ENCODE measurements at places on chromosomes 13 and 19.

GRCh38 chr19:45187421-45188100, 9.0 kb downstream of the BLOC1S3 start:
- DNase-seq: no peak

DNA sequence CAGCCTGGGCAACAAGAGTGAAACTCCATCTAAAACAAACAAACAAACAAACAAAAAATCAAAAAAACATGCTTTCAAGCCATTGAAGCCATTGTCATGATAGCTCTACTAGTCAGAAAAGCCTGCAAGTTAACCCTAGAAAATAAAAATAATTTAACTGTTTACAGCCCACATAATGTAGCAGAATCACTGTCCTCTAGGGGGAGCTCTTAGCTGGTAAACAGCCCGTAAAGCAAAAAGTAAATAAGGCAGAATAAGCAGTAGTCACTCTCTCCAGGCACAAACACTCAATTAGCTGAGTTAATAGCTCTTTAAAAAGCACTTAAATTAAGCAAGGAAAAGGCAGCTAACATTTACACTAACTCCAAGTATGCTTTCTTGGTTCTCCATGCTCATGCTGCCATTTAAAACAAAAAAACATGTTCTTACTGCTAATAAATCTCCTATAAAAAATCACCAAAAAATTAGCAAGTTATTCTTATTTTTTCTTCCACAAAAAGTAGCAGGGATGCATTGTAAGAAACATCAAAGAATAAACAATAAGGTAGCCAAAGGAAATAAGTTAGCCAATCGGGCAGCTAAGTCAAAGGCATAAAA, 11.3 kb downstream of the LILRB4 start:
- no peak for DNase-seq

- DNase-seq: no peak
Measured at GRCh38 chr19:45130888-45131615, 29.7 kb downstream of the NKPD1 start.

DNA sequence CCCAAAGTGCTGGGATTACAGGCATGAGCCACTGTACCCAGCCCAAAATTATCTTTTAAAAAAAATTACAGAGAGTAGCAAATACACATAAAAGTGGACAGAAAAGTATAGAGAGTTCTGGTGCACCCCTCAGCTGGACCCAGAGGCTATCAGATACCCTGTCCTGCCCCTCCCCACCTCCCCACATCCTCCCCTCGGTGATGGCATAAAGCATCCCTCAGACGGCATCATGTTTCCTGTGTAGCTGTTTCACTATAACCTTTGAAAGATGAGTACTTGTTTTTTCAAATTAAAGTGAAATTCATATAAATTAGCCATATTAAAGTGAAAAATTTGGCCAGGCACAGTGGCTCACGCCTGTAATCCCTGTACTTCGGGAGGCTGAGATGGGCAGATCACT, 20.1 kb downstream of the SLC27A1 start:
- no peak for DNase-seq

DNA sequence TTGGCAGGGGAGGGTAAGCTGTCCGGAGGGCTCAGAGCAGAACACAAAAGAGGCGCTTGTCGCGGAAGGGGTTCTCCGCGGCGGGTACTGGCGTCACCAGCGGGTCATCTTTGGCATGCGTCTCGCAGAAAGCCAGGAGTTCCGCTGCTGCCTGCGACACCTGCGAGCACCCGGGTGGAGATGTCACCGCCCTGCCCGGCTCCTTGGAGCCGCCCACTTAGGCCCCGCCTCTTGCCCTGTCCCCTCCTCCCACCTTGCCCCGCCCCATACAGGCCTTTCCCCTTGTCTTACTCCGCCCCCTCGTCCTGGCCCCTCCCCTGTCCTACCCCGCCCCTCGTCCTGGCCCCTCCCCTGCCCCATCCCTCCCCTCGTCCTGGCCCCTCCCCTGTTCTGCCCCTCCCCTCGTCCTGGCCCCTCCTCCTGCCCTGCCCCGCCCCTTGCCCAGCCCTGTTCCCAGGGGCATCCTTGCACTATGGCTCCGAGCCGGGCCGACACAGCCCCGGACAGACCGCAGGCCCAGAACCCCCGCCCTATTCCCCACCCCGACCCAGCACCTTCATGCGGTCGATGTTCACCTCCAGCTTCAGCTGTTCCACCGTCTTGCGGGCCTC, 1.9 kb downstream of the GNG8 start:
- peak; percentile 88 for DNase-seq

DNA sequence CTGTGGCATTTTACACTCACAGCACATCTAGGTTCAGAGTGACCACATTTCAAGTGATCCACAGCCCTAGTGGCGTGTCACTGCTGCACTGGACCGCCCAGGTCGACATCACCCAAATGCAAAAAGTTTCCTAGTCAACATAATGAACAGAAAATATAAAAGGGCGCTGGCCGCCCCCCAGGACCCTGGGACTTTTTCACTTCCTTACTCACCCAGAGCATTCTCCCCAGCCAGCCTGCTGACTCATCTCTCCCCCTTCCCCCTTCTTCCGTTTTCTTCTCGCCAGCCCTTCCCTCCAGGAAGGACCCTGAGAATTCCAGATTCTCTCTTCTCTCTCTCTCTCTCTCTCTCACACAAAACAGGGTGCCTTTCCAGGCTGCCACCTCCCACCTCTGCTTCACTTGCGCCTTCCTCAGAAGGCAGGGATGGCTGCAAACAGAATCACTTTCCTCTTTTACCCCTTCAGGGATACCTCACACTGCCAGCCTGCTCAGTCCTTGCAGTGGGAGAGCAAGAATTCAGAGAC, 21.0 kb upstream of the GRWD1 start:
- DNase-seq: no peak

- peak; percentile 5 for DNase-seq
Measured at GRCh38 chr19:7197760-7198696, 96.2 kb downstream of the INSR start.

DNA sequence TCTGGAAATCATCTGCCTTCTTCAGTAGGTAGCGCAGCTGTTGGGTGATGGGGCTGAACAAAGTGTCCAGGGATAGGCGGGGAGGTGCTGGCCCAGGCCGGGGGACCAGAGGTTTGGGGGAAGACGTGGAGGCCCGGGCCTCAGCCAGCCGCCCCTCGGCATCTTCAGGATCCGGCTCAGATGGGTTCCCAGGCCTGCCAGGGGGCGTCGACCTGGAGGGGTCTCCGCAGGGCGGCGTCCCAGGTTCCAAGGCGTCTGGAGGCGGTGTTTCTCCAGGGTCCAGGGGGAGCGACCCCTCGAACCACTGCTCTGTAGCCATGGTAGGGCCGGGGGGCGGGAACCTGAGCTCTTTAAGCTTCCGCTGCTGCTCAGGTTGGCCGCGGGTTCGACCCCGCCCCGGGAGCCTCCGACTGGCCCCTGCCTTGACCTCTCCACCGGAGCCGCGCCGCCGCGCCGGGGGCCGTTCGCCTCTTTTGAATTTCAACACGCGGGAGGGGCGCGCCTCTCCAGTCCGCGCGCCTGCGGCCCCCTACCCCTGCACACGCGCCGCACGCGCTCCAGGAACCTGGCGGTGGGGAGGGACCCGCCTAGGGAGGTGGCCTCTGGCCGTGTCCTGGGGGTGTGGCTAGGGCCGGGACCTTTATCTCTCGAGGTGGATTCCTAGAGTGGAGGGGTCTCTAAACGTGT, at the start of gene C19orf67:
Gene C19orf67 (minus strand): TSS at position 475 of the 687 bp plus-strand sequence. CDS start 156 bp downstream, at position 319.
- no peak for DNase-seq

DNA sequence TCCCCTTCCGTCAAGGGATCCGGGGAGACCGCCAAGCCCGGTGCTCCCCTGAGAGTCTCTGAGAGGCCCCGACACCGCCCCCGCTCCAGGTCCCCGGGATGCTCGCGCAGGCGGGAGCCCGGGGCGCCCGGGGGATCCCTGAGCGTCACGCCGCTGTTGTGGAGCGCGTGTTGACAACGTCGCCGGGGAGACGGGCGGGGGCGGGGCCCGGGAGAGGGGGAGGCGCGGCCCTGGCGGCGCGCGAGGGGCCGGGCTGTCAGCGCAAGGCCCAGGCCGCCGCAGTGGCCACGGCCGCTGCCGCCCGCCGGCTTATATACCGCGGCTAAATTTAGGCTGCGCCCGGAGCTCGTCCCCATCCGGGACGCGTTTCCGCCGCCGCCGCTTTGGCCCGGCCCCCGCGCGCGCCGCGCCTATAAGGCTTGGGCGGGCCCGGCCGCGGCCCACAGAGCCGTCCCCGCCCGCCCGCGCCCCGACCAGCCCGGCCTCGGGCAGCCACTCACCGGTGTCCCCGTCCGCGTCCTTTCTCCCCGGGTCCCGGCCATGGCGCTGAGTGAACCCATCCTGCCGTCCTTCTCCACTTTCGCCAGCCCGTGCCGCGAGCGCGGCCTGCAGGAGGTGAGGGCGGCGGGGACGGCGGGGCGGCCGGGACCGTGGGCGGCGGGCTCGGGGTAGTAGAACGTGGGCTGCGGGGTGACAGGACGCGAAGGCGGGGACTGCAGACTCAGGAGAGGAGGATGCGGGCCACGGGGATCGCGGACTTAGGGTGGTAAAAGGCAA, at the start of gene KLF2:
Gene KLF2 (plus strand): TSS at position 443 of the 777 bp plus-strand sequence. CDS start 98 bp downstream, at position 541.
- DNase-seq: peak; percentile 17

GRCh38 chr19:57935731-57936130, 529 bp upstream of the ZNF418 start:
- no peak for DNase-seq

GRCh38 chr13:76523740-76524340, 362.4 kb downstream of the KCTD12 start:
- no peak for DNase-seq

- no peak for DNase-seq
Measured at GRCh38 chr13:73325723-73326558, 267.1 kb downstream of the KLF5 start.

- DNase-seq: peak; percentile 44
Measured at GRCh38 chr13:68190818-68191217, 960.7 kb upstream of the PCDH9 start.

DNA sequence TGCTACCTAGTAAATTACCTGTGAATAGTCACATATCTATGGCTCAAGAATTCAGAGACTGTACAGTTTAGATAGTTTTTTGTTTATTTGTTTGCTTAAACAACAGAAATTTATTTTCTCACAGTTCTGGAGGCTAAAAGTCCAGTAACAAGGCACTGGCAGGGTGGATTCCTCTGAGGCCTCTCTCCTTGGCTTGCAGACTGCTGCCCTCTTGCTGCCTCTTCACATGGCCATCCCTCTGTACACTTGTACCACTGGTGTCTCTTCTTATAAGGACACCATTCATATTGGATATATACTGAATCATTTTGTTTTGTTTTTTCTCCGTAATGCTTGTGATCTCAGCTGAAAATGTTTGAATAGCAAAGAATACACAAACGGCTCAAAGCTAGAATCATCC, 56.4 kb upstream of the MIR17HG start:
- DNase-seq: no peak

DNA sequence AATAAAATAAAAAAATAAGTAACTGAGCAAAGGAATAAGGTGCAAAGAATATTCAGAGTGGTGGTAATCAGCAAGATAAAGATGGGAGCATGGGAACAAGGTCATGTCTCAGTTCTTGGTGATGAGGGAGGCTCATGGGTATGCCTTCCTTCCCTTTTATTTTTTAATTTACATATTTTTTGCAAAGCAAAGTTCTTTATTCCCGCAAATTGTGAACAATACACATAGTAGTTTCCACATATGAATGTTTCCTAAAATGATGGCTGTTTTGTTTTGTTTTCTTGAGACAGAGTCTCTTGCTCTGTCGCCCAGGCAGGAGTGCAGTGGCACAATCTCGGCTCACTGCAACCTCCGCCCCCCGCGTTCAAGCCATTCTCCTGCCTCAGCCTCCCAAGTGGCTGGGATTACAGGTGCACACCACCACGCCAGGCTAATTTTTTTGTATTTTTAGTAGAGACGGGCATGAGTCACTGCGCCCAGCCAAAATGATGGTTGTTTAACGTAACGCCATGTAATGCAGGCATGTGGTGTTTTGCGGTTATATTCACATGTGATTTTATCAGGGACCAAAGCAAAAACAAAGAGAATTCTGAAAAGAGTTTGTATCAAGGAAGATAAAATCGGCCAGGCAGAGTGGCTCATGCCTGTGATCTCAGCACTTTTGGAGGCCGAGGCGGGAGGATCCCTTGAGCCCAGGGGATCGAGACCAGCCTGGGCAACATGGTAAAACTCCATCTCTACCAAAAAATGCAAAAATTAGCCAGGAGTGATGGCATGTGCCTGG, 4.5 kb upstream of the ADGRE2 start:
- DNase-seq: no peak

GRCh38 chr19:54209811-54210494, 9.3 kb downstream of the RPS9 start:
- no peak for DNase-seq

- DNase-seq: no peak
Measured at GRCh38 chr13:39201180-39201579, 162.9 kb downstream of the NHLRC3 start.

GRCh38 chr19:15337202-15337601, 4.9 kb upstream of the BRD4 start:
- no peak for DNase-seq

- no peak for DNase-seq
Measured at GRCh38 chr13:40578055-40578454, 88.4 kb downstream of the FOXO1 start.

DNA sequence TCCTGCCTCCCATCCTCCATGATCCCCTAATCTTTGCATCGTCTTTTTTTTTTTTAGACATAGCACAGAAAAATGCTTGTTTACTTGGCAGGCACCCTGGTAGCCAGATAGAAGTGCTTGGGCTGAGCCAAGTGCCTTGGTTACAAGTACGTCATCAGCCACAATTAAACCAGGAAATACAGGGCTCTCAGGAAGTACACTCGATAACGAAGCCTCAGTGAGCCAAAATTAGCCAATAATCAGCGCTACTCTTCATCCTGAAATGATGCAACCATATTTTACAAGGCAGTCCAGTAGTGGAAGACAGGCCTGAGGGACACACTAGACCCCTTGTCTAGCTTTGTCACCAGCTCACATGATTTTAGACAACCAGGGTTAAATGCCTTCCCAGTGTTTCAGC, 194.0 kb upstream of the NBEA start:
- no peak for DNase-seq

- DNase-seq: no peak
Measured at GRCh38 chr13:38391341-38391740, 41.7 kb downstream of the UFM1 start.

DNA sequence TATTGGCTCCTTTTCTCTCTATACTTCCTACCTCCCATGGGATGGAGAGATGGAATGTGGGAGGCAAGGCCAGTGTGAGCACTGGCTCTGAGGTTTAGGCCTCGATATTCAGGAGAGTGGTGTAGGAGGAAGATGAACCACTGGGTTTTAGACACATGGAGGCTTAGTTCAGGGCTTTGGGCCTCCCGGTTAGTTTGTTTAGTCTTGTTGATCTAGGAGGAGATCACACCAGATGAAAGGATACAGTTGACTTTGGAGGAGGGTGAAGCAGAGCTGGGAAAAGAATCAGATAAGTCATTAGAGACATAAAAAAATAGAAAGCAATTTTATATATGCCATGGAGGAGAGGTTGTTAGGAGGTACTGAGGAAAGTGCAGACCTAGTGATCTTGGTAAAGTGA, 30.9 kb downstream of the RNASEH2B start:
- DNase-seq: no peak

DNA sequence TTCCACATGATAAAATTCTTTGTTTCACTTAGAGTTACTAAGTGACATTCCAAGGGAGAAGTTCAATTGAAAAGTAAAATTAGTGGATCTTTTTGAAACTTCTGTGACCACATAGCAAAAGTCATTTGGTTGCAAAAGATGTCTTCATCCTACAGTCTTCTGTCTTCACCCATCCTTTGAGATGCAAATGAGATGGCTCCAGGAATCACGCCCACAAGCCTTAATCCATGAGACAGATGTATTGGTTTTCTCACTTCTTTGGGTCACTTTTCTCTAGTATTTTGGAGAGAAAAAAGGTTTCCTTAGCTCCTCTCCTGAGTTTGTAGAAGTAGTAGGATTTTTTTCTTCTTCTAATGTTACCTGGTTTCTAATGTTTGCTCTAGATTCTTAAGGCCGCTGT, 259.5 kb upstream of the SLC10A2 start:
- no peak for DNase-seq
